Ovary (tissue), 10 donors: ENCODE measurements at places on chromosomes 4 and X. TPM values are rescaled to one million over a fixed set of nuclear protein-coding genes. Genes with fewer than 3 reads are reported as not detected.

MAGEE2 gene
- polyA plus RNA-seq, result 0.25 TPM

FATE1 gene
- 1.4 TPM for polyA plus RNA-seq

F11 gene
- polyA plus RNA-seq, result 0.05 TPM

PCDH11X gene
- polyA plus RNA-seq, result 4.5 TPM

ARHGAP4 gene
- polyA plus RNA-seq, result 14.7 TPM

ENPEP gene
- polyA plus RNA-seq, result 1.5 TPM

GCNA gene
- polyA plus RNA-seq, result 1.4 TPM

ARSJ gene
- 1.3 TPM for polyA plus RNA-seq
